ENCODE measurements at places on chromosomes 13 and 19. TPM values are rescaled to one million over a fixed set of nuclear protein-coding genes. Genes with fewer than 3 reads are reported as not detected.

Gene LILRA1
- total RNA-seq, result 0.50 TPM

Gene C2CD4C
- total RNA-seq, result 1.3 TPM

Gene ZNF446
- 4.6 TPM for total RNA-seq

Gene RFPL4AL1
- not detected for total RNA-seq

Gene ZNF709
- 1.6 TPM for total RNA-seq

Gene SLAIN1
- 7.1 TPM for total RNA-seq

Gene B3GNT8
- 12.4 TPM for total RNA-seq

Gene LYL1
- total RNA-seq, result 8.8 TPM

Gene TMEM145
- total RNA-seq, result 0.64 TPM

Gene ERICH4
- total RNA-seq, result not detected

Gene MCEMP1
- total RNA-seq, result 0.72 TPM

Gene PEG3
- total RNA-seq, result 7.5 TPM

Gene GPC6
- total RNA-seq, result 1.6 TPM

Gene CEBPA
- 2.4 TPM for total RNA-seq

Gene MYDGF
- total RNA-seq, result 27.0 TPM

Gene PDE4C
- 1.2 TPM for total RNA-seq

GRCh38 chr19:40147693-40148347 is 43.4 kb upstream of the MAP3K10 start:
- no peak for DNase-seq

DNA sequence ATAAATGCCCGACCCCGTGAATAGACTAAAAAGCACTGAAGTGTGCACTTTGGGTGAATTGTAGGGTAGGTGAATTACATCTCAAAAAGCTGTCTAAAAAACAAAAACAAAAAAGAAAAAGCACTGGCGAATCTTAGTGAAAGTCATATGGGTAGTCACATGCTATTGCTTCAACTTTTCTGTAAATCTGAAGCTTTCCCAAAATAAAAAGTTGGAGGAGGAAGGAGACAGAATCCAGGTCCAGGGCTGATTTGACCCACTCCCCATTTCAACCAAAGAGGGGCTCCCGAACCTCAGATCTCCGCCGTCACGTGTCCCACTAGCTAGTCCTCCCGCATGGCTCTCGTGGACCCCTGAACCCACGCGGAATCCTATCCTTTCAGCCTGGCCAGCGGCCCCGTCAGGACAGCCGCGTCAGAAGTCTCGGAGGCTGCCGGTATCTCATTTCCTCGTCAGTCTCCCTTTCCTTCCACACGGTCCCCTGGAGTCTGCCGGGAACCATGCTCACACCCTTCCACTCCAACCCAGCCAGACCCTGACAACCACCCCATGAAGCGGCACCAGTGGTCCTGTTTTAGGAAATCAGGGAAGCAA is 6.1 kb downstream of the PPP1R12C start:
- DNase-seq, result no peak

GRCh38 chr13:73935991-73936390 is 198.2 kb downstream of the KLF12 start:
- DNase-seq, result no peak

DNA sequence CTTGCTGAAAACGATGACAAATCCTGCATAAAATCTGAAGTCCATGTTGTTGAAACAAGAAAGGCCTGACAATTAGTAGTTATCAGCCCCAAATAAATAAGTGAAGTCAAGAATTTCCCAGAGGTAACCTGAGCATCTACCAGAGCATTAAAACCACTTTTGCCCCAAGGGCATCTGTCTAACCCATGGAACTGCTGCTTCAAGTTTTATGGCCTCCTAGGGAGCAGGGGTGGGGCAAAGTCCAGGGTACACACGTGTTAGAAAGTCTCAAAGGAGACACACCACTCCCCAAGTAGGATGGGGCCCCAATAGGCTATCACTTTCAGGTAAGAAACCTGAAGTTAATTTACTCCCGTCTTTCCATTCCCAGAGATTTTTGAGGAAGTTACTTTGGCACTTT is 81.1 kb downstream of the CACNA1A start:
- DNase-seq, result no peak

DNA sequence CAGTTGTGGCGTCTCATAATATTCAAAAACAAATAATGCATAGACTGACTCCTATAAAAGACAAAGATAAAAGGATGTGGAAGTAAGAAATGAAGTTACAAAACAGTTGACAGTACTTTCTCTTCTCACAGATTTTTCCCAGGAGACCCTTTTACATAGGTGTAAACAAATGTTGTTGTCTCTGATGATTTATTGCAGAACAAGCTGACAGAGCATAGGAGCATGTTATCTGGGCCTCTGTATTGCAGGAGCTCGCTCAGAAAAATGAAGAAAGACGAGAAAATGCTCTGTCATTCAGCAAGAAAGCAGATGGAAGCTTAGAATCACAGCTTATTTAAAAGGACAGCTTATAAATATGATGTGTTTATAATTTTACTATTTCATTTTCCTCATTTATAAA is 353.6 kb upstream of the GPC6 start:
- no peak for DNase-seq

GRCh38 chr13:36668316-36668715 is 5.5 kb upstream of the SERTM1 start:
- no peak for DNase-seq

GRCh38 chr13:70388935-70389334 is 280.7 kb upstream of the KLHL1 start:
- DNase-seq, result no peak

GRCh38 chr19:13979244-13979615 is 26.9 kb downstream of the RFX1 start:
- DNase-seq, result no peak

GRCh38 chr13:40406405-40407120 is 259.9 kb downstream of the FOXO1 start:
- DNase-seq, result no peak

GRCh38 chr19:41967054-41967783 is 8.1 kb upstream of the RABAC1 start:
- no peak for DNase-seq

- DNase-seq, result no peak
Observed at GRCh38 chr13:106178816-106179215, 356.6 kb downstream of the EFNB2 start.

DNA sequence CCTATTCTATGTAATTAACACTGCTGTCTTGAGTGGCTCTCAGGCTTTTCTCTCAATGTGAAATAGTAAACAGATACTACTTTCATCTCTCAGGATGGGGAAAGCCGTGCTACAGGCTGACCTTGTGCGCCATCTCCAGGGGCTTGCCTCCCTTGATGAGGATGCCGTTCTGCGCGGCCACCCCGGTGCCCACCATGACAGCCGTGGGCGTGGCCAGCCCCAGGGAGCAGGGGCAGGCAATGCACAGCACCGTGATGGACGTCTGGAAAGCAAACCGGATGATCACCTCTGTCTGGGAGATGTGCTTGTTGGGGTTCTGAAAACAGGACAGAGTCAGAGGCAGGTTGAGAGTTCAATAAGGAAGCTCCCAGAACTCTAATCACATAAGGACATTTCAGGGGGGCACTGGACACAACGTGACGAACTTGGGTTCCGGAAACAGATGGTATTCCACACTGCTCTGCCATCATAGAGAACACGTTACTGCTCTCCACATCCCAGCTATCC is 65.0 kb downstream of the ATP7B start:
- no peak for DNase-seq

DNA sequence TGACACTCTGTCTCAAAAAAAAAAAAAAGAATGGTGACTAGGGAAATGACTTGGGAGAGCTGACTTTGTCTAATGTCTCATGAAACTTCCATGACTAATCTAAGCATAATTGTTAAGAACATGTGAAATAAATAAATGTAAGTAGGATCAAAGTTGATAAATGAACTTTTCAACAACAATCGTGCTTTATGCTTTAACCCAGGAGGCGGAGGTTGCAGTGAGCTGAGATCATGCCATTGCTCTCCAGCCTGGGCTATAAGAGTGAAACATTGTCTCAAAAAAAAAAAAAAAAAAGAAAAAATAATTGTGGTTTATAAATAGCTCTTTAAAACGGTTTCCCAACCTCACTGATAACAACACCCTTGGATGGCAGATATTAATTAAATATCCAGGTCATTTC is 12.9 kb upstream of the AKT2 start:
- DNase-seq, result no peak

DNA sequence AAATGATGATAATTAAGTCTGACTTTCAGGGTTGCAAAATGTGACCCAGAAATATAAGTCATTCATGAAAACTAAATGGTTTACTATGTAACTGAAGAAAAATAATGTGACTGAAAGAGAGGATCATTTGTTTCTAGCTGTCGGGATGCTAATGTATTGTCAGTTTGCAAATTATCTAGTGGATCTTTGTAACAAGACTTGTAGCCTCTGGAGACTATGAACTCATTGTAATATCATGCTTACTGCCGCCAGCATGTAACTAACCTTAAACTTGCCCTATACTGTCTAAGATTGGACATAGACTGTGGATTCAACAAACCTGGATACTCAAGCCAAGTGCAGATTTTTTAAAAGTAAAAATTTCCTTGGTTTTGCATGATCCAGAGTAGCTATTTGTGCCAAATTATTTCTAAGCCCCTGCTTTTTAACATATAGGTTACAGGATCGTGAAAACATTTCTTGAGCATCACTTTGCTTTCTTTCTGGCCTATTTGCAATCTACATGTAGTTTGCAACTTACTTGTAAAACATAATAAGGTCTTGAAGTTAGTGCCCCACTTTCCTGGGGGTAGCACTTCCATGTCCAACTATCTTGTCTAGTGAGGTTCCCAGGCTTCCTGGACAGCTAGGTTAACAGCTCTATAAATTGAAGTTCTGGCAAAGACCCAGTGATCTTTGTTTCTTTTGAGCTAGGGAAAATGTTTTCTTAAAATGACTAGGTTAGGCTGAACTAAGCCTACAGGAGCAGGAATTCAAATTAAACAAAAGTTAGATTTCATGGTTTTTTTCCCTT is 3.3 kb upstream of the POSTN start:
- no peak for DNase-seq

- DNase-seq, result no peak
Observed at GRCh38 chr19:29086182-29086581, 126.8 kb downstream of the UQCRFS1 start.

- no peak for DNase-seq
Observed at GRCh38 chr13:100508996-100509395, 79.6 kb downstream of the GGACT start.
